ENCODE measurements at places on chromosomes 6 and 20. TPM values are rescaled to one million over a fixed set of nuclear protein-coding genes. Genes with fewer than 3 reads are reported as not detected.

- H3K4me3 ChIP-seq: no peak overlapping the region
- DNase-seq: no peak
- H3K36me3 ChIP-seq: no peaks in the 10 kb centered on the region
- no peak overlapping the region for H3K27ac ChIP-seq
Measured at GRCh38 chr6:166251211-166251610, 57.0 kb downstream of the PRR18 start.

DNA sequence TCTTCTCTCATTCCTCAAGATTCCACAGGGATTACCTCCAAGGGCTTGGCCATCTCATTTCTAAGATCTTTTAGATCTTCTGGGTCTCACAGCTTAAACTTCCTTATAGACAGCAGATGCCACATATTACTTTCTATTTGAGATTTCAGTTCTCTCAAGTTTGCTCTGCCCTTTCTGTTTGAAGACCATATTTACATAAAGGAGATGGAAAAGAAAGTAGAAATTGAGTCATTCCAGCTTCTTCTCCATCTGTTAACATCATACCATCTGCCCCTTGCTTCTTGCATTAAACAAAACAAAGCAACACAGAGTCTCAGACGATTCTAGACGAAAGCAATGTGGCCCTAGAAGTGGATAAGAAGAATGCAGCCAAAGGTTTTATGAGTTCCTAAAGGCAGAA, 203.4 kb downstream of the TTLL2 start:
- no peak overlapping the region for H3K27ac ChIP-seq
- H3K36me3 ChIP-seq: no peaks in the 10 kb centered on the region
- H3K4me1 ChIP-seq: no peaks in the 10 kb centered on the region
- peaks cover 2% of the 10 kb centered on the region for H3K27me3 ChIP-seq
- no peak for DNase-seq

DNA sequence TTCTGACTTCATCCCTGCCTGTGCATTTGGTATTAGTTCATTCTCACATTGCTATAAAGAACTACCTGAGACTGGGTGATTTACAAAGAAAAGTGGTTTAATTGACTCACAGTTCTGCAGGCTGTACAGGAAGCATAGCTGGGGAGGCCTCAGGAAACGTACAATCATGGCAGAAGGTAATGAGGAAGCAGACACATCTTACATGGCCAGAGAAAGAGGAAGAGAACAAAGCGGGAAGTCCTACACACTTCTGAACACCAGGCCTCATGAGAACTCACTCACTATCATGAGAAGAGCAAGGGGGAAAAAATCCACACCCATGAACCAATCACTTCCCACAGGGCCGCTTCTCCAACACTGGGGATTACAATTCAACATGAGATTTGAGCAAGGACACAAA, 303.9 kb downstream of the CBLN4 start:
- DNase-seq: no peak
- no peaks in the 10 kb centered on the region for H3K27me3 ChIP-seq
- H3K4me3 ChIP-seq: no peak overlapping the region
- no peaks in the 10 kb centered on the region for H3K4me1 ChIP-seq

- H3K36me3 ChIP-seq: no peaks in the 10 kb centered on the region
- H3K27ac ChIP-seq: no peak overlapping the region
- H3K4me1 ChIP-seq: no peaks in the 10 kb centered on the region
- peaks cover 10% of the 10 kb centered on the region for H3K27me3 ChIP-seq
Measured at GRCh38 chr6:116034327-116034726, 26.4 kb downstream of the FRK start.

Gene OTOR
- not detected for total RNA-seq

Gene AVP
- total RNA-seq: not detected

All from activated CD4-positive, alpha-beta T cell treated with anti-CD3 and anti-CD28 coated beads, Interleukin-2, amount 10 ng/mL, durations not matched to agents 7 days and 5 days (primary cell).